A549 treated with ZK216348 at 1 μM for 4 hours (cell line): ENCODE measurements at places on chromosomes 12 and 14. TPM values are rescaled to one million over a fixed set of nuclear protein-coding genes. Genes with fewer than 3 reads are reported as not detected.

NELL2 gene
- not detected in 5 replicates for total RNA-seq

CLECL1 gene
- not detected in 5 replicates for total RNA-seq

SRGAP1 gene
- 9.0 to 15.1 TPM (median 10.9 TPM) in 5 replicates for total RNA-seq

ZDHHC22 gene
- total RNA-seq, result 0.13 to 0.20 TPM (median 0.20 TPM) in 5 replicates

MORN3 gene
- 0.11 to 0.33 TPM (median 0.15 TPM) in 4 of 5 replicates, not detected in the other for total RNA-seq

KRT7 gene
- total RNA-seq, result 3,669 to 5,808 TPM (median 4,897 TPM) in 5 replicates

MYBPC1 gene
- not detected in 5 replicates for total RNA-seq

PKP2 gene
- total RNA-seq, result 3.5 to 7.2 TPM (median 4.3 TPM) in 5 replicates

SDSL gene
- total RNA-seq, result 17.6 to 33.8 TPM (median 26.2 TPM) in 5 replicates

REM2 gene
- 0.26 to 0.67 TPM (median 0.33 TPM) in 5 replicates for total RNA-seq

DEPDC4 gene
- 0.72 to 2.1 TPM (median 1.1 TPM) in 5 replicates for total RNA-seq

GLT1D1 gene
- total RNA-seq, result not detected in 5 replicates

STAT6 gene
- 35.4 to 53.5 TPM (median 50.3 TPM) in 5 replicates for total RNA-seq

PPM1A gene
- total RNA-seq, result 31.6 to 49.2 TPM (median 36.8 TPM) in 5 replicates

OTOGL gene
- total RNA-seq, result not detected in 5 replicates

PLEKHD1 gene
- total RNA-seq, result 0.05 TPM in 2 of 5 replicates, not detected in the others

RTL1 gene
- 0.21 to 0.35 TPM (median 0.26 TPM) in 5 replicates for total RNA-seq

LMNTD1 gene
- total RNA-seq, result not detected in 5 replicates

ASB8 gene
- total RNA-seq, result 10.8 to 23.8 TPM (median 14.3 TPM) in 5 replicates

BHLHE41 gene
- total RNA-seq, result 0.77 to 3.2 TPM (median 1.2 TPM) in 5 replicates

SELPLG gene
- 0.57 to 1.7 TPM (median 1.1 TPM) in 5 replicates for total RNA-seq

WNT1 gene
- 0.13 to 0.20 TPM in 2 of 5 replicates, not detected in the others for total RNA-seq

GTF2A1 gene
- 9.9 to 18.9 TPM (median 13.3 TPM) in 5 replicates for total RNA-seq

TEDC1 gene
- 16.9 to 52.9 TPM (median 47.2 TPM) in 5 replicates for total RNA-seq

PLEKHH1 gene
- 3.3 to 5.4 TPM (median 3.7 TPM) in 5 replicates for total RNA-seq

WSB2 gene
- 64.0 to 71.3 TPM (median 68.1 TPM) in 5 replicates for total RNA-seq

ASIC1 gene
- total RNA-seq, result 3.8 to 7.6 TPM (median 6.0 TPM) in 5 replicates

PPP1R1A gene
- 0.11 to 0.25 TPM (median 0.20 TPM) in 3 of 5 replicates, not detected in the others for total RNA-seq

B3GNT4 gene
- 0.59 to 1.7 TPM (median 0.70 TPM) in 5 replicates for total RNA-seq

CMA1 gene
- total RNA-seq, result not detected in 5 replicates

GPR162 gene
- 0.39 to 0.87 TPM (median 0.56 TPM) in 5 replicates for total RNA-seq

PLCZ1 gene
- total RNA-seq, result not detected in 5 replicates

FGD6 gene
- 11.0 to 18.7 TPM (median 15.5 TPM) in 5 replicates for total RNA-seq

LIMA1 gene
- 4.9 to 9.0 TPM (median 6.4 TPM) in 5 replicates for total RNA-seq

KIF5A gene
- total RNA-seq, result 0.18 to 0.26 TPM (median 0.21 TPM) in 5 replicates

CCDC177 gene
- 0.05 to 0.06 TPM in 2 of 5 replicates, not detected in the others for total RNA-seq

LRRC10 gene
- total RNA-seq, result not detected in 5 replicates

SLC10A1 gene
- total RNA-seq, result not detected in 5 replicates

KLRF1 gene
- total RNA-seq, result not detected in 5 replicates

CEP83 gene
- 6.0 to 13.5 TPM (median 9.0 TPM) in 5 replicates for total RNA-seq

MIP gene
- total RNA-seq, result not detected in 5 replicates

SRSF5 gene
- total RNA-seq, result 211 to 369 TPM (median 220 TPM) in 5 replicates

NFATC4 gene
- 0.15 to 0.36 TPM (median 0.25 TPM) in 4 of 5 replicates, not detected in the other for total RNA-seq

TROAP gene
- 75.1 to 98.9 TPM (median 85.1 TPM) in 5 replicates for total RNA-seq

SLC7A7 gene
- total RNA-seq, result 16.5 to 21.7 TPM (median 19.0 TPM) in 5 replicates

SP7 gene
- total RNA-seq, result not detected in 5 replicates

PLD4 gene
- total RNA-seq, result 0.05 to 0.14 TPM in 2 of 5 replicates, not detected in the others

COX8C gene
- not detected in 5 replicates for total RNA-seq

RCOR1 gene
- 19.9 to 34.5 TPM (median 33.2 TPM) in 5 replicates for total RNA-seq

AKAP5 gene
- total RNA-seq, result 0.27 to 0.68 TPM (median 0.41 TPM) in 5 replicates

GARIN6 gene
- not detected in 5 replicates for total RNA-seq

MAP1LC3B2 gene
- 0.91 to 1.7 TPM (median 1.1 TPM) in 5 replicates for total RNA-seq

RABGGTA gene
- total RNA-seq, result 13.7 to 19.6 TPM (median 18.4 TPM) in 5 replicates

P2RX7 gene
- total RNA-seq, result not detected in 5 replicates

HOXC12 gene
- not detected in 5 replicates for total RNA-seq

AQP6 gene
- not detected in 5 replicates for total RNA-seq
